ENCODE measurements at places on chromosomes 1 and 21.

- DNase-seq: no peak
Observed at GRCh38 chr1:228058172-228058948, 24.1 kb upstream of the ARF1 start.

DNA sequence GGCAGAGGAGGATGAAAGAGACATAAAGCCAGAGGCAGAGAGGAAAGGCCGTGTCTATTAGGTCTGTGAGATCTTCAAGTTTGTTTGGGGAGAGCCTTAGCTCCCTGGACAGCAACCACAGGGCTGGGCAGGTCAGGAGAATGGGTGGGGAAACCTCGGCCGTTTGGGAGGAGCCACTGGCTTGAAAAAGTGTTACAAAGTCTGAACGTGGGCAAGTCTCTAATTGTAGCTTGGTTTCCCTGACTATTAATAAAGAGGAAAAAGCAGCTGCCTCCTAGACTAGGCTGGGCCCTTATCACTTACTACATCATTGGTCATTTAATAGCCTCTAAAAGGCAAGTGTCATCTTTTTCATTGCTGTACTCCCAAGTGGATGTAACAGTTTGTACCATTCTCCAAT lies at the start of gene CCDC17:
Gene CCDC17 (minus strand): TSS at position 83 of the 400 bp plus-strand sequence. CDS start 145 bp downstream, outside the sequence.
- DNase-seq: no peak

DNA sequence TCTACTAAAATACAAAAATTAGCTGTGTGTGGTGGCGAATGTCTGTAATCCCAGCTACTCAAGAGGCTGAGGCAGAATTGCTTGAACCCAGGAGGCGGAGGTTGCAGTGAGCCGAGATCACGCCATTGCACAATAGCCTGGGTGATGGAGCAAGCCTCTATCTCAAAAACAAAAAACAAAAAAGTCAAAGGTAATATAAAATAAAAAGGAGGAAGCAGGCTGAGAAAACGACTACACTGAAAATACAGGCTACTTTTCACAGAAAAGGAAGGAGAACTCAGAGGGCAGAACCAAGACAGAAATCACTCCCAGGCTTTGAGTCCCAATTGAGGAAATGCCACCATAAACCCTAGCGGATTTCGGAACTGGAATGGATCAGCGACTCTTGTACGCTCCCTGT lies 5.9 kb upstream of the A3GALT2 start:
- DNase-seq: no peak

DNA sequence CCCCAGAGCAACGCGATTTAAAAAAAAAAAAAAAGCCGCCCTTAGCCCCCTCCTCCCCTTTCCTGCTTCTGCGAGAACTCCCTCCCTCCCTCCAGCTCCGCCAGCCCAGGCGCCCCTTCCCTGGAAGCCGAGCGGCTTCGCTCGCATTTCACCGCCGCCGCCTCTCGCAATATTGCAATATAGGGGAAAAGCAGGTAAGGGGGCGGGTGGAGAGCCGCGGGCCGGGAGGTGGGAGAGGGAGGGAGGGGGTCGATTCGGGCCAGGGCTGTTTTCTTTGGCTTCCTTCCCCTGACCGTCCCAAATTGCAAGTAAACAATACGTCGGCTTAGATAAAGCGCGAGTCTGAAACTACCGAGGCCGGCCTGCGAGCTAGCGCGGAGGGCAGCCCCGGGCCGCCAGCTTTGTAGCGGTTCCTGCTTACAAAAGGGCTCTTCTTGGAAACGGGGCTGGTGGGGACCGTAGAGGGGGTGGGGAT lies 408 bp downstream of the LMO4 start:
- DNase-seq: no peak

GRCh38 chr1:79646880-79647279 lies 640.4 kb upstream of the ADGRL4 start:
- no peak for DNase-seq

DNA sequence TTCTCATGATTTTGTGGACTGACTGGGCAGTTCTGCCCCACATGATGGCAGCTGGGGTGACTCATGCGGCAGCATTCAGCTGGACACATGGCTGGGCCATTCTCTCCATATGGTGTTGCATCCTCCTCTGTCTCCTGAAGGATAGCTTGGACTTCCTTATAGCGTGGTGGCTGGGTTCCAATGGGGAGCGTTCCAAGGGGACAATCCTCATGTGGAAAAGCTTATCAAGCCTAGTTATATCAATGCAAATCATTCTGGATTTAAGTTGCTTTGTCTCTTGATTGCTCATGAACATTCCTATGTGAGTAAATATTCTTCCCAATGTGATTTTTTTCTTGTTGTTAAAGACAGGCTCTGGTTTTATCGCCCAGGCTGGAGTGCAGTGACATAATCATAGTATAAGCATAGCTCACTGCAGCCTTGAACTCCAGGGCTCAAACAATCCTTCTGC lies 13.2 kb upstream of the SLC2A1 start:
- DNase-seq: no peak

DNA sequence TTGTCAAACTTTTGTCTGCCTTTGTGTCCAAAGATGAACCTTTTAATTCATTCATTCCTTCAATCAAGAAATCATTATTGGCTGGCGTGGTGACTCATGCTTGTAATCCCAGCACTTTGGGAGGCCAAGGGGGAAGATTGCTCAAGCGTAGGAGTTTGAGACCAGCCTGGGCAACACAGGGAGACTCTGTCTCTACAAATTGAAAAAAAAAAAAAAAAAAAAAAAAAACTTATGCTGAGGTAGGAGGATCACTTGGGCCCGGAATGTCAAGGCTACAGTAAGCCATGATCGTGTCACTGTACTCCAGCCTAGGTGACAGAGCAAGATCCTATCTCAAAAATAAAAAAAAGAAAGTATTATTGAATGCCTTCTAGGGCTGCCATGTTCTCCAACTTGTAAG lies 51.3 kb upstream of the CXADR start:
- DNase-seq: no peak
